ENCODE measurements at places on chromosomes 1 and 21. TPM values are rescaled to one million over a fixed set of nuclear protein-coding genes. Genes with fewer than 3 reads are reported as not detected.

Gene FOXO6
- 0.47 TPM for polyA plus RNA-seq

Gene KRTAP13-2
- not detected for polyA plus RNA-seq

Gene COA7
- 12.2 TPM for polyA plus RNA-seq

Gene CORT
- 0.62 TPM for polyA plus RNA-seq

Gene GPR37L1
- not detected for polyA plus RNA-seq

Gene SLC27A3
- polyA plus RNA-seq = 36.9 TPM

Gene C21orf58
- polyA plus RNA-seq = 0.67 TPM

Gene HTR6
- not detected for polyA plus RNA-seq
